Brain pericyte (primary cell): ENCODE measurements at places on chromosomes 2 and 18.

GRCh38 chr2:170054997-170055396 lies 123.0 kb upstream of the MYO3B start:
- DNase-seq = no peak

- DNase-seq = no peak
Measured at GRCh38 chr18:9404565-9405060, 70.0 kb downstream of the TWSG1 start.

DNA sequence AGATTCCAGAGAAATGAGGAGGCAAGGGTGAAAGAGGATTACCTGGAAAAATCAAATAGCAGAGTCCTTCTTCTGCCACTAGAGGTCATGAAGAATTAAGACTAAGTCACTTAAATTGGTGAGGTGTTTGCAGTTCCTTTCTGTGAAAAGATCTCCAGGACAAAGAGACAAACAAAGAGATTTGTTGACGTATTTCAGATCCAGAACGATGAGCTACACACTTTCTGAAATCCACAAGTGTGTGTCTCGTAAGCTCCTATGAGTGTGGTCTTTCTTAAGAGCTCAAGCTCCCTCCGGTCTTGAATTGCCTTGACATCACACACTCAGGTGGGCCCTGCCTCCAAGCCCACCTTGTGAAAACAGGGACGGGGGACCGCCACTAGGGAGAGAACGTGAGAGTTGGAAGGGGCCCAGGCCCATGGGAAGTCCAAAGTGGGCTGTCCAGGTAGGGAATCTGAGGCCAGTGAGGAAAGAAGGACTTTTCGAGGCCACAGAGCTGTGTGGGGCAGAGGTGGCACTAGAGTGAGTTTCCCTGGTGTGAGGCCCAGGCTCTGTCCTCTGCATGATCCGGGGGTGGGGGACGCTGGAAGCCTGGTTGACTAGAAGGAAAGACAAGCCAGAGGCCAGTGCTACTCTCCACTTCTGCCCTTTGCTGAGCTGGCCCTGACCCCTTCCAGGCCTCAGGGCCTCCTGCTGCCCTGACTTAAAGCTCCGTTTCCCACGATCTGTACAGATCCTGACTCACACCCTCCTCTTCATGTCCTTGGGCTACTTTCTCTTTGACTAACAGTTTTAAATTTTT lies 168.1 kb upstream of the NCK2 start:
- DNase-seq = peak; percentile 32

- DNase-seq = no peak
Measured at GRCh38 chr2:148658807-148659722, 14.5 kb downstream of the EPC2 start.

DNA sequence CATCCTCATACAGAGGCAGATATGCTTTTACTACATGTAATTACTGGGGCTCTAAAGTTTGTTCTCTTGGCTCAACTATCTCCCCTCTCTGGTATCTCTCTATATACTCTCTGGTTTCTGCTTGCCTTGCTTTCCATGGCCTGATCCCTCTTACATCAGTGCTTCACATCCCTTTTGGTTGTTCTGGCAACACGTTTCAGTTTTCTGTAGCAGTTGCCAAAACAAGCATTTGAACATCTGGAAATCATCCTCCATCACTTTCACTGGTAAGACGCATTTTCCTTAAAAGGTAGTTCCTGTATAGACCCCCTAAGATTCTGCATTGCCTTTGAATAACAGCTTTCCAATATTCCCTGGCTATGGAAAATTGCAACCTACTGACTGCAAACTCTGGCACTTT lies 25.9 kb downstream of the COL5A2 start:
- DNase-seq = peak; percentile 90

DNA sequence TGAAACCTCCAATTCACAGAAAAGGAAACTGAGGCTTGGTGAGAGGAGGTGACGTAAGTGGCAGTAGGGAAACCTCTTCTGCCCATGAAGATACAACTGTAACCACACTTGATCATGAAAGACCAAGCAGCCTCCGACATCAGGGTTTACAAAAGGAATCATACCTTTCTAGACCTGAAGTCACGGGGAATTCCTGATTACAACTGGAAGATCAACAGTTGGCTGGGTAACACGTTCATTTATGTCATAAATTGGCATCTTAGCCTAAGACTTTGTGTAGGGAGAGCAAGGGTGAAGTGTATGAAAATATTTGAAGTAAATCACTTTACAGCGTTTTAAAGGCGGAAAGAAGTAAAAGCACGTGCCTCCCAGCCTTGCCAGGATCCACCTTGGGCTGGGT lies 922 bp downstream of the HS1BP3 start:
- no peak for DNase-seq

DNA sequence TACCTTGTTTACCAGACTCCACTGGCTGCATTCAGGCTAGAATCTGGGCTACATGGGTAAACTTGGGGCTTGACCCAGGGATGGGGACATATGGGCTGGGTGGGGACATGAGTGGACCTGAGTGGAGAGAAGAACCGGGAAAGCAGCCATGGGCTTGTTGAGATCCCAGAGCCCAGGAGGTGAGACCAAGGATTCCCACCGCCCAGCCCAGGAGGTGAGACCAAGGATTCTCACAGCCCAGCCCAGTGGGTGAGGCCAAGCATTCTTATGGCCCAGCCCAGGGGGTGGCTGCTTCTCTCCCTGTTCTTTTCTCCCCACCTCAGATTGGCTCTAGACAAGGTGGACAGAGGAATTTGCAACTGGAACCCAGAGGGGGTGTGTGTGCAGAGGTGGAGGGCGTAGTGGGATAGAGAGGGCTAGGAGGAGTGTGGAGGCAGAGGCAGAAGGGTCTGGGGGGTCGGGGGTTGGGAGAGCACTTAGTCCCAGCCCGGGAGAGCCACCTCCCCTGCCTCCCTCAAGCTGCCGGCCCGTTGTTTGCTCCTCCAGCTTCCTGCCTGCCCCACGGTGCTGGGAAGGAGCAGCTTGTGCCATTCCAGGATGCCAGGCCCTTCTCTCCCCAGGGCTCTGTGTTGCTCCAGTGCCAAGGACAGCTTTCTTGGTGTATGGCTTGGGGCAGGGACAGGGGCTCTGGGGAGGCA lies 25.6 kb downstream of the GLI2 start:
- DNase-seq = no peak

- no peak for DNase-seq
Measured at GRCh38 chr2:14628901-14629300, 3.6 kb upstream of the LRATD1 start.

DNA sequence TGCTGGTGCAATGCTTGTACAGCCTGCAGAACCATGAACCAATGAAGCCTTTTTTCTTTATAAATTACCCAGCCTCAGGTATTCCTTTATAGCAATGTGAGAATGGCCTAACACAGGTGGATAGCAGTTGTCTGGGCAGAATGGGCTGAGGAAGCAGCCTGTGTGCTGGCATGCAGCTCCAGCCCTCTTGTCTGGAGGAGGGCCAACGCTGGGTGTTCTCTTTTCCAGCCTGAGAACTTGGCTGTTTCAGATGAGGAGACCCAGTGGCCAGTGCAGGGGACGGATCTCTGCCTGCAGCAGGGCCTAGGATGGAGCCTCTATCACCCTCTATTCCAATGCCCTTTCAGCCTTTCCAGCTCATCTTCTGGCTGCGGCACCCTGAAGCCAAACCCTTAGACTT lies 58.8 kb downstream of the CTIF start:
- no peak for DNase-seq

GRCh38 chr2:231928481-231928880 lies 2.3 kb upstream of the NPPC start:
- no peak for DNase-seq

DNA sequence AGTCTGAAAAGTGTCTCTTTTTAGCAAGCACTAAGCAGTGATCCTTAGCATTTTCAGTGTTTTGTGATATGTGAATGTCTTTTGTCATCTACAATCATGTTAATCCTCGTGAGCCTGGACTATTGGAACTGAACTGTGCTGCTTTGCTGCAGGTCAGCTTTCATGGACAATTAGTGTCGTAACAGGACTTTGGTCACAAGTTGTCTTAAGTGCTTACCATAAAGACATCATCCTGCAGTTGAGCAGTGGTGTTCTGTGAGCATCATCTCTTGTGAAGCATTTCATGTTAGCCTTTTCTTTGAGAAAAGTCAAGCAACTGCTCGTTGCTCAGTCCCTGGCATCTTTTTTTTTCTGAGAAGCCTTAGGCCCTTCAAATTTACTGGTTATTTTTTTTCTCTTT lies 135.9 kb downstream of the ZNF407 start:
- no peak for DNase-seq

DNA sequence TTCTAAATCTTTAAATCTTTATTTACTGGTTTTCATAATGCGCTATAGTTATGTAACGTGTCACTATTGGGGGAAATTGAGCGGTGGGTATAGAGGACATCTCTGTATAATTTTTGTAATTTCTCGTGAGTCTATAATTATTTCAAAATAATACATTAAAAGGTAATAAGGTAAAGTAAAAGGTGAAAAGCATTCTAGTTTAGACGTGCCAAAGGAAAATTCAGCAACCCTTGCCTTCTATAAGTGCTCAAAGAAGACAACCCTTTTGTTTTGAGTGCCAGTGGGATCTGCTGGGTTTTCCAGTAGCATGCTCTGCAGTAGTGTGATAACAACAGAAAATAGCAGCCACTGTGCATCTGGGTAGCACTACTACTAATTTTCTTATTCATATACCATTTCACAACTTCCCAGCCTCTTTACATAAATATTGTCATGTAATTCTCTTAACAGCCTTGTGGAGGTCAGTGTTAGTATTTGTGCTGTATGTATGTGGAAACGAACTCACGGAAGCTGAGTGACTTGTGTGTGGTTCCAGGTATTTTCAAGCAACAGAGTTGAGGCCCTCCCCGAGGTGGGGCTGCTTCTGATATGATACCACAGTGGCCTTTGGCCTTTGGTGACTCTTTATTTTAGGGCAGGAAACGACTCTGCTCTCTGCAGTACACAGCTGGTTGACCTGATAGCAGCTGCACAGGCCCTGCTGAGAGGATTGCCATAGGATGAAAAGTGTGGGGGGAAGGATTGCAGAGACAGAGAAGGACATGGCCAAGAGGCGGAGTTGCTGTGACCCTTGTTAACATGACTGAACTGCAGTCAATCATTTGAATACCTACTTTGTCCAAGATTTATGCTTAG lies 104.5 kb downstream of the TDRD15 start:
- no peak for DNase-seq

DNA sequence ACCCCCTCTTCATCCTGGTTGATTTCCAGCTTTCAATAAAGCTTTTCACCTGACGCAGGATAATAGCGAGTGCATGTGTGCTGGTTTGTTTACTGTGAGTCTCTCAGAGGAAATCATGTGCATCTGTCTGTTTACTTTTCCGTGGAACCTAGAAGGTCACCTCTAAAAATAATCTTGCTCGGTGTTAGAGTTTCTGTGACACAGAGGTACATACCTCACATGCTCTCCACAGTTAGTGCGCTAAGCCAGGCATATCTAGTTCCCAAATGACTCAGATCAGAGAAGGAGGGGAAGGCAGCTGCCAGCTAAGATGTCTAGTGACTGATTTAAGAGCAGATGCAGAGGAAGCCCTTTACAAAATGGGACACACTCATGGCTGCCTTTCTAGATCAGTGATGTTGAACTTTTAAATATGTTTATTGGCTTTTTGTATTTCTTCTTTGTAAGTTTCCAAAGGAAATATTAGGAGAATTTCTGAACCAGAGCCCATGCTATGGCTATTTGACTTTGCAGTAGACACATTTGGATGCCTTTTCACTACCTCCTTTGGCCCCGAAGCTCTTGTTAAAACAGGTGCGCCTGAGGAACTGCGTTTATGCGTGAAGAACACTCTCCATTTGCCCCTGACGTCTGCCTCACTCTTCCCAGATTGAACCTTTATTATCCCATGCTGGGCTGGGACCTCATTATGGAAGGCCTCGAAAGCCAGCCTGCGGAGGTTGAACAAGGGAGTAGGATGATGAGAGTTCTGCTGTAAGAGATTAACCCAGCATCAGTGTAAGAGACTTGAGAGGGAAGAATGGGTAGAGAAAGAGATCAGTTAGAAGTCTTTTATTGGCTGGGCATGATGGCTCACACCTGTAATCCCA lies 145.6 kb downstream of the FAM161A start:
- DNase-seq = no peak

- DNase-seq = peak; percentile 54
Measured at GRCh38 chr2:237157780-237158102, 72.1 kb downstream of the COPS8 start.

GRCh38 chr2:19784456-19784855 lies 117.3 kb downstream of the TTC32 start:
- no peak for DNase-seq

DNA sequence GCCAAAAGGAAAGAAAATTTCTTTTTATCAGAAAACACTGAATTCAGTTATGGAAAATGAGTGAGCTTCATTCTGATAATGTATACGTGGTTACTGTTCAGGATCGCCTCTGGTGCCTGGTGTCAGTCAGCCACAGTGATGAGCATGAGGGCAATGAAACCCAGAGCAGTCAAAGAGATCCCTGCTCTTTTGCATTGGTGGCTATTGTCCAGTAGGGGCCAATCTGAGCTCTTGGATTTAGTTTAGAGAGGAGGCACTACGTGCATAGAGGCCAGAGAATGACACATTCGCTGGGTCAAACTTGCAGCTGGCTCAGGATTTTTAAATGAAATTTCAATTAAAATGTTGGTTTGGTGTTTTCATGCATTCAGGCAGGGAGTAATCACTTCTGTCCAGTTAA lies 522.9 kb downstream of the TMEM182 start:
- DNase-seq = no peak

GRCh38 chr2:126981476-126981875 lies 82.8 kb downstream of the TEX51 start:
- no peak for DNase-seq

- no peak for DNase-seq
Measured at GRCh38 chr2:140975237-140975636, 1155.6 kb downstream of the LRP1B start.

- no peak for DNase-seq
Measured at GRCh38 chr18:33577685-33578517, at the start of gene ASXL3. Gene ASXL3 (plus strand): TSS chr18:33578219. CDS start chr18:33578632, 413 bp downstream.

DNA sequence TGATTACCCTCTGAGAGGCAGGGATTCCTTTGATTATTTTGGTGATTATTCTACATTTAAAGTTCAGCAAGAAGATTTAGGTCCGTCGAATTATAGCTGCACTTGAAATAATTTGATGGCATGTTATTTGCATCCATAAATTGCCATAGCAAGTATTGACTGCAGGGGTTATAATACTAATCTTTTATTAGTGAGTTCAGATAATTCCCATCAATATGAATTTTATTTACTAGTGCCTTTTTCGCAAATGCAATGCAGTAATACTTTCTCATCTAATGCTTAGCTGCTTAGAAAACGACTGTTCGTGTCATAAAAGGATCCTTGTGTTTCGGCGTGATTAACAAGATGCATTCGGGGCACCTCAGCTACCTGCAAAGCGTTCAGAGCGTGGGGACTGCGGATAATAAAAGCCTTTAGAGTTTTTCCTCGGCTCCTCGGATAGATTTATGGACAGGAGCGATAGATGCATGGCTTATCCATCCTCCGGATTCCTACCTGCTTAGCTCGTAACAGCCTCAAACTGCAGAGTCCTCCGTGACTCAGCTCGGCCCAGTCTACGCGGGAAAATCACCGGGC lies 2.5 kb upstream of the GBX2 start:
- DNase-seq = no peak

DNA sequence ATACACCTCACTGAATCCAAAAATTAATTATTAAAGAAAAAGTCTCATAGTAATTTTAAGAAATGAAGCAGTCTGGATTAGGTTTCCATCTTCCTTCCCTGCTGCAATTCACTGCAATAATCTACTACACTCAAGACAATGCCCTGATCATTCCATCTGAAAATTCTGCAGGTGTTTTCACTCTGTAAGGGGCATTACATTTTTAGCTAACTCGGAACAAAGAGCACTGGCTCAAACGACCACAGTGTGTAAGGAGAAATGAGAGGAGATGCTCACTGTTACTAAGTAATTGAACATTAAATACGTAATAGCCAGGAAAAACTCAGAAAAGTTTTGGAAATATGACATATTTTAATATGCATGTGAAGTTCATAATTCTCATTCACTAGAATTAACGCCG lies 1.3 kb downstream of the B4GALT6 start:
- no peak for DNase-seq

GRCh38 chr2:54691445-54692135 lies 31.9 kb upstream of the EML6 start:
- DNase-seq = no peak
